ENCODE measurements at places on chromosomes 7 and 10.

DNA sequence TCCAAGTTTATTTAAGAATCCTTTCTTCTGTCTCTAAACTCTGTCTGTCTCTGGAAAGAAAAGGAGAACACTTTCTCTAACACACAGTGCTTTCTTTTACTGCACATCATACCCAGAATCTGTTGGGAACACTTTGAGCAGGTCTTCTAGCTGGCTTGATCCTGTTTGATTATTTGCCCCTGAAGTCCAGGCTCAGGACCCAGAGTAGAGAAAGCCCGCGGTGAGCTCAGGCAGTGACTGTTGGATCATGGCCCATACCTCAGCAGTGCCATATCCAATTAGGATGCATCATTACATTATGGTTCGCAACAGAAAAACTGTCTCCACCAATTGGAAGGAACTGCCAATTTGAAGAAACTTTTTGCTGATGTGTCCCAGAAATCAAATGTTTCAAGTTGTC is 51.4 kb downstream of the ATOH7 start:
- DNase-seq, result no peak

DNA sequence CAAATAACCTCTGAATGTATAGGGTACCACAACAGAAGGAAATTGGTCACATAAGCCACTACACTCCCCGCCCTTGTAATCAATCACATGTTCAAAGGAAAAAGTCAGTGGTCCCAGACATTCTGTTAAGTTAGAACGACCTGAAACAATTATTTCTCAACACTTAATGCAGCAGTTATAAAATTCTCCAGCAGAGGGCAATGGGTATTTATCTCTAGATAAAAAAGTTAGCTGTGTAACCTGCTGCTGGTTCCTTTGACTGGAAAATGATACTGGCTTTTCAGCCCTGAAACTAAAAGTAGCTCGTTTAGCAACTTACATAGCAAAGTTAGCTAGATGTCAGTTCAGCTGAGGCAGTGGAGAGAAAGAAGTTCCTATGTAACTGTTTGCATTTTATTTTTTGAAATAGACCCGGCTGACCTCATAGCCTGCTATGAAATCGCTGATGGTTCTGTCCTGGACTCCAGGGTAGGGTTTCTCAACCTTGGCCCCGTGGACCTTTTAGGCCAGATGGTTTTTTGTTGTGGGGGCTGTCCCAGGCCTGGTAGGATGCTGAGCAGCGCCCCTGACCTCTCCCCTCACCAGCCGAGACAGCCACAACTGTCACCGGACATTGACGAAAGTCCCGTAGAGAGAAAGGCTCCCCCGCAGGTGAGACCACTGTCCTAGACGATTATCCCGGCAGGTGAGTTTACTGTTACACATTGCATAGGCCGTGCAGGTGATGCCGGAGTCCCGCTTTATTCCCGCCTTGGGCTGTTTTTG is 40.2 kb upstream of the PROSER2 start:
- DNase-seq, result peak; percentile 24

DNA sequence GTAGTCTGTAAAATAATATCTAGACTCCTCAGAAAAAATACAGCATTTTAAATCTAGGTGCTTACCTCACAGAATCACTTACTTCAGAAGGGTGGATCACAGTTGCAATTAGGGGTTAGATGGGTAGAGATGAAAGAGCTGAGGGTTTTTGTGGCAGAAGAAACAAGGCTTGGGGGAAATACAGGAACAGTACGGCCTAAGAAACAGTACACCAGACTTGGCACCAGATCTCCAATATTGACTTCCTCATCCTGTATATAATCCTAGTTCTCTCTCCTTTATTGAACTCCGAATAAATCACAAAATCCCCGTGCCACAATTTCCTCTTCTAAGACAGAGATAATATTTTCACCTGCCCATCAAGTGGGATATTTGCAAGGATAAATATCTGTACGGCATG is 14.3 kb downstream of the CEP41 start:
- DNase-seq, result no peak

DNA sequence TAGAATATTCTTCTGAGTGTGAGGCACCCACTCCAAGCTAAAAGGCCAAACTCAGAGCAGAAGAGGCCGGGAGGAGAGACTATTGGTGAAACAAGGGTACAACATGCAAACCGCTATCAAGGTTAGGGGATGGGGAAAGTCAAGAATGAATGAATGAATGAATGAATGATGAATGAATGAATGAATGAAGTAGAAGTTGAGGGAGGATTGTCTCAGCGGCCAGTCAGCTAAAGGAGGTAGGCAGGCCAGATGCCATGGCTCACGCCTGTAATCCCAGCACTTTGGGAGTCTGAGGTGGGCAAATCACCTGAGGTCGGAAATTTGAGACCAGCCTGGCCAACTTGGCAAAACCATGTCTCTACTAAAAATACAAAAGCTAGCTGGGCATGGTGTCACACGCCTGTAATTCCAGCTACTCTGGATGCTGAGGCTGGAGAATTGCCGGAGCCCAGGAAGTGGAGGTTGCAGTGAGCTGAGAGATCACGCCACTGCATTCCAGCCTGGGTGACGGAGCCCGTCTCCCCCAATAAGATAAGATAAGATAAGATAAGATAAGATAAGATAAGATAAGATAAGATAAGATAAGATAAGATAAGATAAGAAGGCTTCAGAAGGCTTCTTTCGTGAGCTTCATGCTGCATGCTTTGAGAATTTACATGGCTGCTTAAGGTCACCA is 250.8 kb downstream of the CCDC3 start:
- no peak for DNase-seq

- no peak for DNase-seq
Measured at GRCh38 chr7:30595436-30596013, 847 bp downstream of the GARS1 start.

- no peak for DNase-seq
Measured at GRCh38 chr7:77714195-77714594, 17.9 kb downstream of the RSBN1L start.

- DNase-seq, result no peak
Measured at GRCh38 chr10:59271160-59271559, 91.2 kb downstream of the FAM13C start.

DNA sequence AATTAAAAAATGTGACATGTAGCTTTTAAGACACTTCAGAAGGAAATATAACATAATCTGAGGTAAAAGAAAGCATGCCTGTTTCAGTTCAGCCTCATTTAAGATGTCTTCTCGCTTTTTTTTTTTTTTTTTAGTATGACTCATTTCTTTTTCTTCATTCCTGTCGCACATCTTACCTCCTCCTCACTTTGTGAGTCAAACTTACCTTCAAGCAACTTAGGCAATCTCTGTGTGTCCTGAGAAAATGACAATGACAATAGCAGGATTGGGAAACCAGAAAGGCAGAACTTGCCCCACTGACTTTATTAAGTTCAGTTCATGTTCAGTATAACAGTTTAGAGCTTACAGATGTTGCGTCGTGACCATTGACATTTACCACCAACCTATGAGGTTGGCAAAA is 7.7 kb downstream of the PTN start:
- no peak for DNase-seq

DNA sequence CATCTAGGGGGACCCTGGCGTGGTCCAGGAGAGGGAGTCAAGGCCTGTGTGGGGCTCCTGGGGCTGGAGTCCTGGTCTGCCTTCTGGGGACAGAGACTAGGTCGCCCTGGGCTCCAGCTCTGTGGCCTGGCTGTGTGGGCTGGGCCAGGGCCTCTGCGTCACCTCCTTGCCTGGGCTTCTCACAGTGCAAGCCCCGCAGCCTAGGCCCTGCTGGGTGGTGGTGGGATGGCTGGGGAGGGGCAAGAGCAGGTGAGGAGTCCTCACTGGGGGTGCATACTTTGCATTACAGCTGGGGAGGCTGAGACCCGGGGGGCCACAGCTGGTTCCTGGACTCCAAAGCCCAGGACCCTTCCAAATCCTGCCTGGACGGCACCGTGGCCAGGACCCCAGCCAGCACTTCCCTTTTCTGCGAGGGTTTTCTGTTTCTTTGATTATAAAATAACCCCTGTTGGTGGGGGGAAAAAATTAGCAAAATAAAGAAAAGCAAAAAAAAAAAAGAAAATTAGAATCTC is 23.5 kb downstream of the PWWP2B start:
- no peak for DNase-seq

GRCh38 chr10:1530871-1531517 is 206.3 kb downstream of the ADARB2 start:
- DNase-seq, result no peak

- DNase-seq, result no peak
Measured at GRCh38 chr7:116283595-116284204, 73.4 kb downstream of the TES start.

DNA sequence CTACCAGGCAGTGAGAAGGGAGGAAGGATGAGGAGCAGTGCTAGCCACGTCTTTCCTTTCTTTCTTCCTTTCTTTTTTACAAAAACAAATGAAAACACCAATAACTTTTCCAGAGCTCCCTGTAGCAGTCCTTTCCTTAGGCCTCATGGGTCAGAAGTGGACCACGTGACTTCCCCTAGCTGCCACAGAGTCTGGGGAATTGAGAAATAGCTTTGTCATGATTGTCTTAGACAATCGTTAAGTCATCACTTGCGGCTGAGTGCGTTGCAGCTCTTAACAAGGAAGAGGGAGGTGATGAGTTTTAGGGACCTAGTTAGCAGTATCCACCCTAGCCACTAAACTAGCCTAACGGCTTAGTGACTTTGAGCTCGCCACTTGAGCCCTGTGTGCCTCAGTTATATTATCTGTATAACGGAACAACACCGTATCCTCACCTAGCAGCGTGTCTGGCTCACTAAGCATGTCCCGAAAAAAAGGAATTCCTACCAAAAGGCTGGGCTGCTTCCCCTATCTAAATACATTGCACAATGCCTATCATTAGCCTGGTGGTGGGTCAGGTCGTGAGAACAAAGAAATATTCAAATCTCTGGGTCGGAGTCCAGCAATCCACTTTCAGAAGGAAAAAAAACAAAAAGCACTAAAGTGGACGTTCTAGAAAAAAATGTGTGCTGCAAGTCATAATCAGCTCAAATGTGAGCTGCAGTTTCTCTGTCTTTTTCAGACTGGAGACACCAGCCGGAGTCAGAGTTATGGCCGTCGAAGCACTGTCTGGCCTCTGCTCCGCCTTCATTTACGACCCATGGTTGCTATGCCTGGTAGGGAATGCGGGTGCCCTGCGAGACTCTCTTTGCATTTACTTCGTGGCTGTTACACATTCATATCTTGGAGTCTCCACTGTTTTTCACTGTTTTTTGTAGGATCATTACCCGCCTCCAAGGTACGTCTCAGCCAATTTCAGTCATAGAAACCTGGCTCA is 338.5 kb upstream of the FOXK1 start:
- no peak for DNase-seq

DNA sequence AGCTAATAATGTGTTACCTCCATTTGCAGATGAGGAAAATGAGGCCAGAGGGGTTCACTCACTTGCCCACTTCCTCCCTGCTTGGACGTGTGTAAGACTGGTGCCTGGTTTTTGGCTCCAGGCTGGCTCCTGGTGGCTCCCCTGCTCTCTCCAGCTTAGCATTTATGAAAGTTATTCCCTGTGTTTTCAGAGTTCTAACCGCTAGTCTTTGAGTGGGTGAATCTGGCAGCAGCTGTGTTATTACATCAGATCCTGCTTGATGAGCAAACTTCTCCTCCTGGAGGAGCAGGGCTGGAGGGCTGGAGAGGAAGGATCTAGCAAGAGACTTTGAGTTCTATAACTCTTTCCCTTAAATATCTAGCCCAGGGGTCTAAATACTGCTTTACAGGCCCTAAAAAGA is 80.9 kb upstream of the AGBL3 start:
- DNase-seq, result no peak

Data from endothelial cell (in vitro differentiated cells).